ENCODE measurements at places on chromosomes 7 and 10.

DNA sequence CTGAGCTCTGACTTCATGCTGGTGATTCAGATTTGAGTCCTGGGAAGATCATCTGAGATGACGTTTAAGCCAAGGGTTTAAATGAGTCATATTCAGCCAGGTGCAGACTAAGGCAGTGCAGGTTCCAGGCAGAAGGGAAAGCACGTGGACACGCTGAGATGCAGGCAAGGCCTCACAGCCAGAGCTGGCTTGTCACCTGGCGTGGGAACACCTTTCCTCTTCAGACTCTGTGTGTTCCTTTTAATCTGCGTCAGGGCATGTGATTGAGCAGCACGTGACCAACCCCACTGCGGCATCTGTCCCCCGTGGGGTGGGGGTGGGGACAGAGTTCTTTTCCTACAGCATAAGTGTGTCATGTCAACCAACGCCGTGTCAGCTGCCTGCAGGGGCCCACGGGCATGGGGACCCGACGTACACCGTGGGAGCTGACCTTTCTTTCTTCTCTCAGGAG is 10.7 kb upstream of the IDI2 start:
- no peak for DNase-seq

- no peak for DNase-seq
Observed at GRCh38 chr10:52814506-52814905, 41.9 kb upstream of the MBL2 start.

- no peak for DNase-seq
Observed at GRCh38 chr10:64574371-64574770, 1053.2 kb downstream of the REEP3 start.

DNA sequence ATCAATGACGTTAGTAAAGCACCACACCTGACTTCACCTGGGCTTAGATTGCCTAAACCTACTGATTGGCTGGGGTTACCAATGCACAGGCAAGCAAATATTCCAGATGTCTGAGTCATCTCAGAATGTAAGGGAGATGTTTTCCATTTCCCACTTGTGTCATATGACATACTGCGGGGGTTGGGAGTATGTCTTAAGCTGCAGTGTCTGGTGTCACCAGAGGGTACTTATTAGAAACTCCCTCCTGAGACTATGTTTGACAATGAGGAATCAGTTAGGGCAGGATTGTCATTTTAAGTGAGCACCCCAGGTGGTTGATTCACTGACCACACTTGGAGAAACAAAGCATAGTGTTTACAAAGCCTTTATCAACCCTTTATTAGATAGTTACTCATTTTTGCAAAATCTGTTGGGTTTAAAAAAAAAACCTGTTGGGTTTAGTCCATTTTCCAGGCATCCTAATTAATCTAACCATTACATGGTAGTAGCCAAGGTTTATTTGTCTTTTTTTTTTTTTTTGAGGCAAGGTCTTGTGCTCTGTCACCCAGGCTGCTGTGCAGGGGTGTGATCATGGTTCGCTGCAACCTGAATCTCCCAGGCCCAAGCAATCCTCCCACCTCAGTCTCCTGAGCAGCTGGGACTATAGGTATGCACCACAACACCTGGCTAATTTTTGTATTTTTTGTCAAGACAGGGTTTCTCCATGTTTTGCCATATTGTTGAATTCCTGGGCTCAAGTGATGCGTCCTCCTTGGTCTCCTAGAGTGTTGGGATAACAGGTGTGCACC is 72.5 kb downstream of the CDK6 start:
- DNase-seq: no peak

DNA sequence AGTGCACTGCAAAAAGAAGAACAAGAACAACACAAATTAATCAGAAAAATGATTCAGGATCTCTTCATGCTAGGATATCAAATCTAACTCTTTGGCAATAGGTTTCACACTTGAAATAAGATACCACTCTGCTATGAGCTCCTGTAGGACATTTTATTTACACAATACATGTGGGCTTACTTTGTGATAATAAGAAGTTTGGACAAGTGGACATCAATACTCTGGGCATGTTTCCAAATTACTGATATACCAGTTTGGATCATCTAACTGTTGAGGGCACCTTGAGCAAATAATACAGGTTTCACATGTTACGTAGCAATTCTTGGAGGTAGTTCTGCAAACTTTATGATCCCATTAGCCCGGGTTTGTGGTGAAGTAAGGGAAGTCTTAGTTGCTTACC is 59.8 kb downstream of the CPVL start:
- DNase-seq: no peak

DNA sequence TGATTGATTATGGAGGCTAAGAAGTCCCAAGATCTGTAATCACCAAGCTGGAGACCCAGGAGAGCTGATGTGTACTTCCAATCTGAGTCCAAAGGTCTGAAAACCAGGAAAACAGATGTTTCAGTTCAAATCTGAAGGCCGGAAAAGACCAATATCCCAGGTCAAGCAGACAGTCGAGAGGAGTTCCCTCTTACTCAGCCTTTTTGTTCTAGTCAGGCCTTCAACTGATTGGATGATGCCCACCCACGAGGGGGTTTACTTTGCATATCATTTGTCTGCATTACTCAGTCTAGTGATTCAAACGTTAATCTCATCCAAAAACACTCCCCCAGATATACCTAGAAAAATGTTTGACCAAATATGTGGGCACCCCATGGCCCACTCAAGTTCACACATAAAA is 7.4 kb upstream of the ARID5B start:
- DNase-seq: no peak

GRCh38 chr10:22560913-22561239 is 153.5 kb downstream of the PIP4K2A start:
- DNase-seq: no peak

DNA sequence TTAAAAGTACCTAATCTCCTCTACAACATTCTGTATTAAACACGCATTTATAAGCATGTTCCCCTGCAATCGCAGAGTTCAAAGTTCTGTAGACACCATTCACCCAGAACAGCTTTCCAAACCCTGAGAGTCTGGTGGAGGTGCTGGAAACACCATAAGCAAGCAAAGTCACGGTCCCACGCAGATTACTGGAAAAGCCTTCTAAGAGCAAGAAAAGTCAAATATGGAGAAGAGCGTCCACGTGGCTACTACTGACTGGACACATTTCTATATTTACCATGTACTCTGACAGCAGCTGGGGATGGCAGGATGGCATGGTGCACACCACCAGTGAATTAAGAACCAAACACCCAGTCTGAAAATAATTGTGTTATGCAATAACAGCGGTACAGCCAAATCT is 97.7 kb downstream of the PARD3 start:
- no peak for DNase-seq

DNA sequence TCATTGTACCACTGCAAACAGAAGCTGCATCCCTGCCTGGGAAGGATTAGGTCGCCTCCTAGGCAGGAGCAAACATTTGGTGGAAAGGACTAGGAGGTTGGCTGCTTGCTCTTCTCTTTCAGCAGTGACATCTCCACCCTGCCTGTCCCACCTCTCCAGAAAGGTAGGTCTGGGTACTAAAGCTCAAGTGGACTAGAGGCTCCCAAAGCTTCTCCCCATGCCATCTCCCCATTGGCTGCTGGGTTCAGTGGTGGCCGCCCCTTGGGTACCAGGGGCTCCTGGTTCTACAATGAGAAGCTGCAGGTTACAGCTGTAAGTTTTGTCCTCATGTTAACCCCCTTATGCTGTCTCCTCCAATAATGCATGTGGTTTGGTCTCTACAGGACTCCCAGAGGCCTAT is 180.7 kb upstream of the MKI67 start:
- DNase-seq: no peak

- no peak for DNase-seq
Observed at GRCh38 chr10:59361663-59362143, 646 bp downstream of the FAM13C start.

All from T1000 (cell line).